Progenitor cell of endocrine pancreas (in vitro differentiated cells): ENCODE measurements at places on chromosomes 5 and 9.

DNA sequence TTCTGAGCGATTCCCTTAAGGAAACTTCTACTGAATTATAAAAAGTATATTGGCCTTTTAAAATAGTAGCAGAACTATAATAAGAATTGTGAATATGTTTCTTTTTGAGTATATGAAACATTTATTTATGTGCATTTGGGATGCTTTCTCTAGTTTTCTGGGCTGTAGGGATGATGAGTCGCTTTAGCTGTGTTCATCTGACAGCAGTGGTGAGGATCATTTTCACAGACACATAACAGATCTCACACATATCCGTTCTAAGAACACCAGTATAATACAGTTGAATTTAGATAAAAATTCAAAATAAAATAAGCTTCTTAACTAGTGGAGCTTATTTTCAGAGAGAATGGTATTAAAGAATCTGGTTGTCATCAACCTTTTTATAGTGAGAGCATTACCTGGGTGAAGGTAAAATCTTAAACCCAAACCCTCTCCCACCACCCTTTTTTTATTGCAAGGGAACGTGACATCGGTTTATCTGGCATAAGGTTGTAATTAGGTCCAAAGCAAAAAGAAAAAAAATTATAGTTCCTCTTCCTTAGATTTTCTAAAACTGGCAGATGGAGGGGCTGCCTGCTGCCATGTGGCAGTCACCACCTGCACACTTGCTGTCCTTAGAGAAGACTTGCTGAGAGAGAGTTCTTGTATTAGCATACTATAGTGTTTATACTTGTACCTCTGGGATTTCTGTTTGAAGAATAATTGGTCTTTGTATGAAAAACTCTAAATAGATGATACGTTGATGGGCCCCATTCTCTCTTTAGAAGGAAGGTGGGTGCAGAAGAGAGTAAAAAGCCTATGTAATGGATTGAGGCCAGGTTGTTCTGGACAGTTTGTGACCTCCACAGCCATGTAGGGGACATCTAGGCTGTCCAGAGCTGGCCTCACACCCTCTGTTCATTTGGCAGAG is 86.8 kb downstream of the CAMK4 start:
- no peak overlapping the region for H3K4me3 ChIP-seq
- no peak overlapping the region for H3K27ac ChIP-seq
- DNase-seq: no peak
- H3K27me3 ChIP-seq: no peaks in the 10 kb centered on the region
- H3K36me3 ChIP-seq: no peaks in the 10 kb centered on the region

GRCh38 chr9:16869131-16869881 is 1.2 kb downstream of the BNC2 start:
- peaks cover 7% of the 10 kb centered on the region for H3K4me1 ChIP-seq
- peaks cover 75% of the 10 kb centered on the region for H3K27me3 ChIP-seq
- no peaks in the 10 kb centered on the region for H3K36me3 ChIP-seq
- H3K27ac ChIP-seq: no peak overlapping the region
- no peak for DNase-seq

DNA sequence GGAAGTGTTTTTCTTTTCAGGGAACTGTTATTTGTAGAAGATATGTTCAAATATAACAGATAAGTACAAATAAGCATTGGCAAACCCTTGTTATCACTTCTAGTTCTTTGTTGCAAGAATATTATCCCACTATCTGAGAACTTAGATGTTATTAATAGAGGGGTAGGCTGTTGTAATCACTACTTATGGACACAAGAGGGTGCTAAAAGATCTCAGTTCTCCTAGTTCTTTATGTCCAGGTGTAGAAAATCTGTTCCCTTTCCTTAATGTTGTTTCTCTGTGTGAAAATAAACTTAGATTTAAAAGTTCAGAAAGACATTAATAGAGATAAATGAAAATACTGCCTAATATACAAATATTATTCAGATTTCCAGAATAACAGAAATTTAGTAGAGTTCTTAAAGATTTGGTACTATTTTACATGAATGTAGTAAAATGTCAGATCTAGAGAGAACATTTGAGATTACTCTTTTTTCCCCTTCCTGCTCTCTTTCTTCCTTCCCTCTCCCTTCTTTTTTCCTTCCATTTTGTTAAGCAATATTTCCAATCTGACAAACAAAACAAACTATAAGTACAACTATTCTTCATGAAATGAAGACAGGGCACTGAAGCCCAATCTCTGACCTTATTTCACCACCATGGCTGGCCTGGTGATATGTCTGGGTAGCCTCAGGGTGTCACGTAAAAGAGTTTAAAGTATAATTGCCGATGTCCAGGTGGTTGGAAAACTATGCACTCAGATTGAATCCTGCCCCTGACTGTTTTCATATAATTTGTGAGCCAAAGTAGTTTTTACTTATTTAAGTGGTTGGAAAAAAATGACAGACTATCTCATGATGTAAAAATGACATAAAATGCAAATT is 43.6 kb upstream of the C5orf46 start:
- no peak for DNase-seq
- H3K27ac ChIP-seq: no peak overlapping the region
- H3K4me3 ChIP-seq: no peak overlapping the region

GRCh38 chr5:171166766-171167165 is 142.3 kb upstream of the TLX3 start:
- H3K27me3 ChIP-seq: no peaks in the 10 kb centered on the region
- peaks cover 3% of the 10 kb centered on the region for H3K4me1 ChIP-seq
- DNase-seq: no peak

- peak within 1 kb of the TSS; percentile 66 for H3K4me3 ChIP-seq
- H3K27me3 ChIP-seq: peaks cover 65% of the 10 kb centered on the region
- H3K27ac ChIP-seq: no peak within 1 kb of the TSS
- H3K4me1 ChIP-seq: peaks cover 4% of the 10 kb centered on the region
- DNase-seq: peak; percentile 36
- H3K36me3 ChIP-seq: no peaks in the 10 kb centered on the region
Observed at GRCh38 chr5:64690417-64691151, at the start of gene SHISAL2B. TSS of gene SHISAL2B (plus strand) at chr5:64690503. CDS start at chr5:64690624, 121 bp downstream.

DNA sequence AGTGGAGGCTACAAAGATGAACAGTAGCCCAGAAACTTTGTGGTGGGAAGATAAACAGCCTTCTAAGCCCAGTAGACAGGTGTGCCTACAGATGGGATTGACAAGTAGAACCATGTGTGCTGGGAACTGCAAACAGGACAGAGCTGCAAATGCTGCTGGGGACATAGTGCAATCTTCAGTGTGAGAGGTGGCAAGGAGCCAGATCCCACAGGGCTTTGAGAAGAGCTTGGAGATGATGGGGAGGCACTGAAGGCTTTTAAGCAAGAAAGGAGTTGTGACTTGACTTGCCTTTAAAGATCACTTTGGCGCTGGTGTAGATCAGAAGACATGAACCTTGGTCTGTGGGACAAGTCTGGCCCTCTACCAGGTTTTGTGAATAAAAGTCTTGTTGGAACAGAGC is 675.2 kb downstream of the ACTL7B start:
- no peak overlapping the region for H3K4me3 ChIP-seq
- H3K27ac ChIP-seq: no peak overlapping the region
- H3K36me3 ChIP-seq: no peaks in the 10 kb centered on the region
- H3K27me3 ChIP-seq: peaks cover 85% of the 10 kb centered on the region
- no peaks in the 10 kb centered on the region for H3K4me1 ChIP-seq

GRCh38 chr9:133333566-133333965 is 2.4 kb downstream of the SURF6 start:
- peaks cover 8% of the 10 kb centered on the region for H3K4me1 ChIP-seq
- no peak for DNase-seq
- no peak overlapping the region for H3K27ac ChIP-seq
- H3K4me3 ChIP-seq: no peak overlapping the region
- no peaks in the 10 kb centered on the region for H3K27me3 ChIP-seq

DNA sequence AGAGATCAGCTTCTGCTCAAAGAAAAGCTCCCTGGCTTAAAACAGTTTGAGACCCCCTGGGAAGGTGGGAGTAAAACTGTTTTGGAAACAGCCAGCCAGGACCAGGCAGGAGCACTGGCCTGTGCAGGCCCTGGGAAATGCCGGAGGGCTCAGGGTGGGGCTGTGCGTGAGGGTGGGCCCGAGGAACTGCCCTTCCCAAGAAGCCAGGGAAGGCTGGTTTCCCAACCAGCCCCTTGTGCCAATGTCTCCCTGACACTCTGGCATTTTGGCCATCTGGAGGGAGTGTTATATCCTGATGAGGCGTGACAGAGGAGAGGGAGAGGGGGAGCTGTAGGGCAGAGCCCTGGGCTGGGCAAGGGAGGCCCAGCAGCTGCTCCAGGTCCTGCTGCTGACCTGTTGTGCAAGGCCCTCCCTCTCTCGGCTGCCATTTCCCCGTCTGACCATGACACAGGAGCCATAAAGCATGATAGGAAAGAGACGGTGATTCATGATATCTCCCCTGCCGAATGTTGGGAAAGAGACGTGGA is 16.1 kb downstream of the OLFML2A start:
- no peak overlapping the region for H3K27ac ChIP-seq
- DNase-seq: no peak
- no peaks in the 10 kb centered on the region for H3K36me3 ChIP-seq
- no peaks in the 10 kb centered on the region for H3K27me3 ChIP-seq
- no peak overlapping the region for H3K4me3 ChIP-seq

- no peaks in the 10 kb centered on the region for H3K27me3 ChIP-seq
- peaks cover 1% of the 10 kb centered on the region for H3K4me1 ChIP-seq
- no peaks in the 10 kb centered on the region for H3K36me3 ChIP-seq
- no peak overlapping the region for H3K27ac ChIP-seq
Observed at GRCh38 chr5:25029004-25029403, 384.2 kb upstream of the CDH10 start.

- peaks cover 22% of the 10 kb centered on the region for H3K27me3 ChIP-seq
- DNase-seq: no peak
- H3K4me3 ChIP-seq: no peak overlapping the region
- H3K36me3 ChIP-seq: no peaks in the 10 kb centered on the region
Observed at GRCh38 chr5:138448481-138449398, 9.9 kb downstream of the REEP2 start.

GRCh38 chr5:33457126-33457525 is 16.4 kb downstream of the TARS1 start:
- DNase-seq: no peak
- no peak overlapping the region for H3K4me3 ChIP-seq
- peaks cover 38% of the 10 kb centered on the region for H3K36me3 ChIP-seq
- no peaks in the 10 kb centered on the region for H3K27me3 ChIP-seq
- no peak overlapping the region for H3K27ac ChIP-seq

GRCh38 chr9:114216081-114216480 is 60.7 kb downstream of the COL27A1 start:
- H3K27ac ChIP-seq: no peak overlapping the region
- no peak for DNase-seq
- peaks cover 20% of the 10 kb centered on the region for H3K36me3 ChIP-seq
- no peak overlapping the region for H3K4me3 ChIP-seq
- H3K27me3 ChIP-seq: no peaks in the 10 kb centered on the region

DNA sequence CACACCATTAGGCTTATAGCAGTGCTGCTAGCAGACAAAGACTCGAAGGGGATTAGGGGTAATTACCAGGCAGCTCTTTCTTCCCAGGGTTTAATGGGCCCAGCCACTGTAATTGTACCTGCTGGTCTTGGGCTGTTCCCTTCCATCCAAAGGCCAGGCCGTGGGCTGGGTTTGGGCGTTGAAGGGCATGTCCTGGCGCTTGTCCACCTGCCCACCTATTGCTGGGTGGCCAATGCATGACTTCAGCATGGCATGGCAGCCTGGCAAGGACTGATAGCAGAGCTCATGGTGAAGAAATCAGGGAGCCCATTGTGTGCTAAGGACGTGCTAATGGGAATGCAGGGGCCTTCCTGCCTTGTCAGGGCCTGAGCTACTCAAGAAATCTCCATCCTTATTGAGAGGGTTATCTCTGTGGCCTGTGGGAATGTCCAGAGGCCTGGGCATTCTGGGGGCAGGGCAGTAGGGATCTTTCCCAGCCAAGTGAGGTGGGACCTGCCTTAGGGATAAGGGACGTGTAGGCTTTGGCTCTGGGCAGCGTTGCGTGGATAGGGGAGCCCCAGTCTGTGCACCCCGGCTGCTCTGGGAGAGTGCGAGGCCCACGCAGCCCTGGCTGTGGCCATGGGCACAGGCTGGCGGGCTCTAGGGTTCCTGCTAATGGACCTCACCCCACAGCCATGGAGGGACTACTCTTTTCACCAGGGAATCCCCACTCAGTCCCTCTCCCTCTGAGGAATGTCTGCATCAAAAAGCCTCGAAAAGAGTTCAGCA is 116.1 kb upstream of the PITX1 start:
- peaks cover 5% of the 10 kb centered on the region for H3K27me3 ChIP-seq
- peaks cover 2% of the 10 kb centered on the region for H3K4me1 ChIP-seq
- no peak overlapping the region for H3K4me3 ChIP-seq

DNA sequence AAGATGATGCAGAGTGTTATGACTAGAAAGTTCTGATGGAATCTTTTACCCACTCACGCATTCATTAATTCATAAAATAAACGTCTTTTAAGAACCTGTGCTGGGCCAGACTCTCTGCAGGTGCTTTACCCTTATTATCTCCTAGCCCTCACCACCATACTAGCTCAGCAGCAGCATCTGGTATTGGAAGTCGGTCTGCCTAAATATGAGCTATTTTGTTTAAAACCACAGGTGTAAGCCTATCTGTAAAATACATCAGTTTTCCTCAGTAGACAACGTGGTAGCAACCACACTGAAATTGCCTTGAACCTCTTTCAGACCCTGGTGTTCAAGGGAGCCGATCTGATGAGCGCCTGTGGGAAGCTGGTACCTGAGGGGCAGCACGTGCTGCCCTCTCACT is 69.4 kb downstream of the PPIC start:
- H3K4me1 ChIP-seq: peaks cover 10% of the 10 kb centered on the region
- DNase-seq: no peak
- no peak overlapping the region for H3K4me3 ChIP-seq
- no peak overlapping the region for H3K27ac ChIP-seq

GRCh38 chr9:38094165-38094564 is 25.1 kb upstream of the SHB start:
- H3K4me3 ChIP-seq: no peak overlapping the region
- H3K27ac ChIP-seq: no peak overlapping the region
- peaks cover 1% of the 10 kb centered on the region for H3K27me3 ChIP-seq
- H3K36me3 ChIP-seq: no peaks in the 10 kb centered on the region

DNA sequence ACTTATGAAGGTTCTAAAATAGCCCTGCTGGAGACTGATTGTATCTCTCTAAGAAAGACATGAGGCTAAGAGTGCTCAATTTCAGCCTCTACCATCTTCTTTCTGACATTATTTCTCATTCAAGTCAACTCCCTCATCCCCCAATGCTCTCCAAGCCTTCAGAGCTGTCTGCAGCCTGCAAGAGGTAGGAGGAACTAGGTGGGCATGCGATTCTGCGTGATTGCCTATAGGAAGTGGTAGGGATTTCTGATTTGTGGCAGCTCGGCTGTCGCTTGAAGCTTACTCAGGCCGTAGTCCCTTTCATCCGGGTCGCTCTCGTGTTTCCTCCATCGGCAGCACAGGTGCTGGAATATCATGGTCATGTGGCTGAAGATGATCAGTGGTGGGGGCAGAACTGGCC is 138.1 kb upstream of the KLF9 start:
- no peak overlapping the region for H3K27ac ChIP-seq
- no peaks in the 10 kb centered on the region for H3K36me3 ChIP-seq
- DNase-seq: no peak
- no peak overlapping the region for H3K4me3 ChIP-seq
- no peaks in the 10 kb centered on the region for H3K27me3 ChIP-seq
- H3K4me1 ChIP-seq: peaks cover 14% of the 10 kb centered on the region

- DNase-seq: no peak
- H3K27ac ChIP-seq: no peak overlapping the region
- no peaks in the 10 kb centered on the region for H3K27me3 ChIP-seq
- H3K4me3 ChIP-seq: no peak overlapping the region
- H3K36me3 ChIP-seq: no peaks in the 10 kb centered on the region
Observed at GRCh38 chr5:89830691-89831090, 578.9 kb downstream of the CETN3 start.
